ENCODE measurements at places on chromosomes 6 and 20.

DNA sequence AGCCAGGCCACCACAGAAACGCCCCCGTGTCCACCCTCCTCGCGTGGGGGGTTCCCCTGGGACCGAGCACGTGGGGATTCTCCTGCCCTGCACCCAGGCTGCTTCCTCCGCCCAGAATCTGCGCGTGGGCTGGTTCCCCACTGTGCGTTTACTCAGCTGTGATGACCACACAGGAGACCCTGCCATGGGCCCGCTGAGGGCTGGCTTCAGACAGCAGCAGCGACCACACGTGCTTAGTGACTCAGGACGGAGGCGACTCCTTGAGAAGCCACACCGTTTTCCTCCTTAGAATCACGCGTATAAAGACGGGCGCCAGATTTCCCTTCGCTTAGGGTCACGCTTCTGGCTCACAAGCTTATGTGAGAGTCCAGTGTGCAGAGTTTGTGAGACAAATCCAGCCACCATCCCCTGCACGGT lies 63.9 kb upstream of the PDE10A start:
- DNase-seq, result no peak

DNA sequence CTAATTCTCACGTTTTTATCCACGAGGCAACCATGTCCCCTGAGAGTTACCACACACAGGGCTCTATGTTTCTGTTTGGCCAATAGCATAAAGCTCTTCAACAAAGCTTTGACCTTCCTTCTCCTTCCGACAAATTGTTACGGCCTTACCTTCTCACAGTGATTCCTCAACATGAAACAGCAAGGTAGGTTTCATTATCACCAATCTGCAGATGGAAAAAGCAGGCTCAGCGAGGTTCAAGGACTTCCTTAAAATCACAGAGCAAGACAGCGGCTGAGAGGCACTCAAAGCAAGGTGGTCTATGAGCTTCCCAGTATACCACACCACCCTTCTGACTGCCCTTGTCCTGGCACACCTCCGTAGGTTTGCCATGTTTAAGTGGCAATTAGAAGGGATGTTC lies 360.0 kb downstream of the CD83 start:
- DNase-seq, result peak; percentile 64

DNA sequence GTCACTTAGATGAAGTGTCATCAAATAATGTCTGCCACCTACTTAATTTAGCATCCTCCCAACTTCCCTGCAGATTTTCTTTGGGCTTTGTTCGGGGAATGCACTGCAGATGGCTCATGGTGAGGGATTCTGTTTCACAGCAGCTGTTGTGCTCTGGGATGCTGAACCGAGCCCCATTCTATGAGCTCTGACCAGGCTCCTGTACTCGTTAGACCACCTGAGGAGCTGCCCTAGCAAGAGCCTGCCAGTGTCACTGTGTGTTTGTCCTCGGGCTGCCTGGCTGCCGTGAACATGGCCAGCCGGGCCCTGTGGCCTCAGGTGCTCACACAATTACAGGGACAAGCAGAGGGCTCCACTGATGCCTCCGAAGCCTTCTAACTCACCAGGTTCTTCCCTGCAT lies 238.8 kb upstream of the ECI2 start:
- DNase-seq, result no peak

DNA sequence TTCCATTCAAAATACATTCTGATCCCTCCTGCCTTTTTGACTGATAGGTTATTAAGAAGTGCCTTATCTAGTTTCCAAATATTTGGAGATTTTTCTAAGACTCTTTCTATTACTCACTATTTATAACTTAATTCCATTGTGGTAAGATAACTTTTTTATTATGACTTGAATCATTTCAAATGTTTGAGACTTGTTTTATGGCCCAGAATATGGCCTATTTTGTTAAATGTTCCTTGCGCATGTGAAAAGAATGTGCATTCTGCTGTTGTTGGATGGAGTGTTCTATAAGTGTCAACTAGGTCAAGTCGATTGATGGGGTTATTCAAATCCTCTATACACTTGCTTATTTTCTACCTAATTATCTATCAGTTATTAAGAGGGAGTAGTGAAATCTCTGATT lies 13.1 kb upstream of the TCP11 start:
- no peak for DNase-seq

DNA sequence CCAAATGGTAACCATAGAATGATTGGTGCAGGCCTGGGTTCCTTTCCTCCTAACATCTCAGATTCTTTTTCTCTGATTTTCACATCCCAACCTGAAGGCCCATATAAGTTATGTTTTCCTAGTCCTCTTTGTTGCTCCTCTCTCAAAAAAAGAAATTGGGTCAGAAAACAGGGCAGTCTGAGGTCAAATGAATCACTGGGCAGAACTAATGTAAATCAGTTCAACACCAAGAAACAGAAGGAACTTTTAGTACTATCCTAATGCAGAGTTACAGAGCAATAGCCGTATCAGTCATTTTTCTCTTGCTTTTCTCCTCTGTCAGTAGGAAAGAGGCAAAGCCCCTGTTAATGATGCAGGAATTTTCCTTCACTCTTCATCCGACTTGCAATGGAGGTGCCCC lies 11.0 kb upstream of the TPD52L1 start:
- DNase-seq, result no peak

Measured in KBM-7 (cell line).